Activated naive CD4-positive, alpha-beta T cell (primary cell): ENCODE measurements at places on chromosomes 3 and 15.

- DNase-seq: no peak
Measured at GRCh38 chr3:122665881-122666280, 14.8 kb upstream of the PARP14 start.

DNA sequence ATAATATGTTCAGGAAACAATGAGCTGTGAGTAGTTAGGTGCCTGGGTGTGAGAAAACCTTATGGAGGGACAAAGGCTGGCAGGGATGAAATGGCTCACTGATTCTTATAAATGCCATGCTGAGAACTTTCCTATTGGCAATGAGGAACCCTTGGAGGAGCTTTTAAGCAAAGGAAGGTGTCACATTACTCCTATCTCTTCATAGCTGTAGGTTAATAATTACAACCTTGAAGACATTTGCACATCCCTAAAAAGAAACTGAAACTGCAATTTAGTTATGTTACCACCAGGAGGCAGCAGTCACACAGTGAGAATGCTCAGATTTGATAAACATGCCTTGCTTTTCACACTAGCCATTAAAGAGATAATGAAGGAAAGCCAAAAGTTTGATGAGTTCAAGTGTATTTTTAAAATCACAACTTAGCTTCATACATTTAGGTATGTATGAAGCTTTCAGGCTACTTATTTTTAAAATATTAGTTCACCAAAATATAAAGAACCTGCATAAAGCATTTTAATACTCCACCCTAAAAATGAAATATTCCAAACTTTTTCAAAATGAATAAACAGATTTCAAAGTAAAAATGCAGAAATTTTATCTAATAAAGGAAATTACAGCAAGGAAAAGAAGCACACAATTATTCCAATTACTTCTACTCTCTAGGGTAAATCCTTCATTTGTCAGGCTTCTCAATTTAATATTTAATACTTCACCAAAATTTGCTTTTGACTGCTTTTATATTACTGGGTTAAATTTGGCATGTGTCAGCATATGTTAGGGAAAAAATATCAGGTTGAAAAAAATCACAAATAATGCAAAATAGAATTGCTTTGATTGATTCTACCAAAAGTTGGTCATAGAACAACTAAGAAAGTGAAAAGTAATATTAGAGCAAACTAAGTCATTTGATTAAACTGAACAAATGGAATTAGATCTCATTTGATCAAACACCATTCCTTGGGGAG is 136.9 kb upstream of the SLC2A2 start:
- DNase-seq: no peak

DNA sequence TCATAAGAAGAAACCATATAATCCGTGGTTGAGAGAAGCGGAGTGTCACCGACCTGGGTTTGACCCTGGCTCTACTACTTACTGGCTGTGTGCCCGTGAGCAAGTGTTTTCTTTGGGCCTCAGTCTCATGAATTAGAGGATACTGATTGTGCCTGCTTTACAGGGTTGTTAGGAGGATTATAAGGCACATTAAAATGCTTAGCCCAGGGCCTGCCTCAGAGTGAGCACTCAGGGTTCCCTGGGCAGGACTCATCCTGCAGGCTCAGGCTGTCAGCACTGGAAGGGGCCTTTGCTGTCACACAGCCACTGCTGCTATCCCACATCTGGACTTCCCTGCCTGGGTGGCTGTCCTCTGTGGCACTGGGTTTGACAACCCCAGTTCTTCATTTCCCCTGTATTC is 4.7 kb downstream of the PLA2G4F start:
- DNase-seq: no peak

- DNase-seq: no peak
Measured at GRCh38 chr15:66105286-66106265, 148.0 kb downstream of the MEGF11 start.

DNA sequence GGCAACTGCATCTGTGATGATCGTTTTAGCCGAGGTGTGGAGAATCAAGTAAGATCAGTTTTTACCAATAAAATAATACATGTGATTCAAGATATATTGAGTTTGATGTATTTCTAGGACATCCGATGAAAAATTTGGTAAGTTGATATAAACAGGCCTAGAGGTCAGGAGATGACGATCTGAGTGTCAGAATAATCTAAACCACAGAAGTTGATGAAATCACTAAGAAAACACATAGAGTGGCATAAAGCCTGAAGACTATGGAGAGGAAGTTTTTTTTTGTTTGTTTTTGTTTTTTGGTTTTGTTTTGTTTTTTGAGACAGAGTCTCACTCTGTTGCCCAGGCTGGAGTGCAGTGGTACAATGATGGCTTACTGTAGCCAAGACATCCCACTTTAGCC is 235.3 kb downstream of the RBMS3 start:
- DNase-seq: no peak

GRCh38 chr3:168233001-168233400 is 137.3 kb upstream of the GOLIM4 start:
- no peak for DNase-seq

DNA sequence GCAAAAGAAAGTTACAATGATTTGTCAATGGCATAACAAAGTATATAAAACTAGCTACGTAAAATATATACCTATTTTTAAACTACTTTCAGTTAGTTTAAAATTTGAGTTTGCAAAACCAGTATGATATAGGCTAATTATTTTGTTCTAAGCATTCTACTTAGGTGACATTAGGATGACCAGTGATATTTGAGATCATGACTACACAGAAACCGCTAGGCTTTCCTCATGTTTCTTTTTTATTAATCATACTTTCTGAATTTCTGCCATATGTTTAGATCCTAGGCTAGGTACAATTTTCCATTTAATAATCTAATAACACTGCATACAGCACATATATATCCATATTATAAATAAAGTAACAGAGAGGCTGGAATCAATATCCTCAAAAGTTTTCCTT is 52.4 kb upstream of the XRN1 start:
- no peak for DNase-seq

DNA sequence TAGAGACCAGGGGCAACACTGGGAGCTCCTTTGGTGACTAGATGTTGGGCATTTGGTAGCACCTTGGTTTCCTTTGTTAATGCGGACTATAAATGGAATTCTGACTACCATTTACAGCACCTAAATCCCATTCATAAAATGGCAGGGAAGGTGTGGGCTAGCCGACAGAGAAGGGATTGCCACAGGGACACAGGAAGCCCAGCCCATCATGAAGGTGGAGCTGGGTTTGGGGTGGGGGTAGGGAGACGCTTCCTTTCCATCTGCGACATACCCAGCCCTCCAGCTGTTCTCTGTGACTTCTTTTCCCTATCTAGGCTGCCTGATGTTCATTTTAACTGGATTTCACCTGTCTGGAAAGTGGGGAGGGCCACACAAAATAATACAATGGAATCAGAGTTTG is 21.0 kb downstream of the ABHD2 start:
- DNase-seq: no peak

DNA sequence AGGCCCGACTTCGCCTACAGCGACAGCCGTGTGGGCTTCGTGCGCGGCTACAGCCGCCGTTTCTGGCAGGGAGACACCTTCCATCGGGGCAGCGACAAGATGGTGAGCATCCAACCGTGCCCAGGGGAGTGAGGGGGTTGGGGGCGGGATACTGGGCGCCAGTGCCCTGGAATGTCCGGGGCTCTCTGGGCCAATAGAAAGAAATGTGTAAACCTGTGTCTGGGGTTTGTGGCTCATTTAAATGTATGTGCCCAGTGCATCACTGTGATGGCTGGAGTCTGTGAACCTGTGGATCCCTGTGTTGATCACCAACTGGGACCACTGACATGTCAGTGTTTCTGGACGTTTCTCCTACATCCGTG is 423 bp downstream of the CHAC1 start:
- no peak for DNase-seq

GRCh38 chr3:133895208-133896001 is at the start of gene RAB6B:
Gene RAB6B, minus strand, starts transcription at chr3:133895882. Its CDS starts 416 bp downstream, at chr3:133895466.
- no peak for DNase-seq

- DNase-seq: no peak
Measured at GRCh38 chr3:56144805-56145204, 323.5 kb downstream of the ERC2 start.

- no peak for DNase-seq
Measured at GRCh38 chr3:98058244-98058960, 23.3 kb upstream of the GABRR3 start.

DNA sequence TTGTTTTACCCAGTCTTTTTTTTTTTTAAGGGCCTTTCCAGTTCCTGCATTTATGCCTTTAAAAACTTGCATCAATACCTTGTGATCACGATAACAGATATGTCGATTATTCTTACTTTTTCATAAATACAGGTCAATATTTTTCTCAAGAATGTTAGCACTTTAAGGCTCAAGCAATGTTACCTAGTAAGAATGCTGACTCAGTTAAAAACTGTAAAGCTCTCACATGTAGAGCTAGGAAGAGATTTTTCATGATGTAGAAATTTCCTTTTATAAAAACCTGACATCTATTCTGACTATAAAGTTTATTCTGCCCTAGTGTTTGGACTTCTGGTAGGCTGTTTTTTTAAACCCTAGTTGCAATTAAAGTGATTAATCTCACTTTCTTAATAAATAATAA is 684.0 kb downstream of the ZBBX start:
- no peak for DNase-seq

- no peak for DNase-seq
Measured at GRCh38 chr3:179673523-179673922, 20.7 kb downstream of the USP13 start.
